Osteocyte (in vitro differentiated cells): ENCODE measurements at places on chromosomes 4 and X.

GRCh38 chr4:38591617-38592337 lies 72.2 kb upstream of the KLF3 start:
- no peak for DNase-seq
- peaks cover 6% of the 10 kb centered on the region for H3K27me3 ChIP-seq
- no peak overlapping the region for H3K27ac ChIP-seq
- peaks cover 5% of the 10 kb centered on the region for H3K4me1 ChIP-seq

- H3K27ac ChIP-seq, result peak overlapping the region; percentile 89
- H3K4me3 ChIP-seq, result no peak overlapping the region
- no peak for DNase-seq
- H3K36me3 ChIP-seq, result no peaks in the 10 kb centered on the region
- H3K27me3 ChIP-seq, result no peaks in the 10 kb centered on the region
Measured at GRCh38 chrX:119763836-119764387, 5.5 kb downstream of the SOWAHD start.

DNA sequence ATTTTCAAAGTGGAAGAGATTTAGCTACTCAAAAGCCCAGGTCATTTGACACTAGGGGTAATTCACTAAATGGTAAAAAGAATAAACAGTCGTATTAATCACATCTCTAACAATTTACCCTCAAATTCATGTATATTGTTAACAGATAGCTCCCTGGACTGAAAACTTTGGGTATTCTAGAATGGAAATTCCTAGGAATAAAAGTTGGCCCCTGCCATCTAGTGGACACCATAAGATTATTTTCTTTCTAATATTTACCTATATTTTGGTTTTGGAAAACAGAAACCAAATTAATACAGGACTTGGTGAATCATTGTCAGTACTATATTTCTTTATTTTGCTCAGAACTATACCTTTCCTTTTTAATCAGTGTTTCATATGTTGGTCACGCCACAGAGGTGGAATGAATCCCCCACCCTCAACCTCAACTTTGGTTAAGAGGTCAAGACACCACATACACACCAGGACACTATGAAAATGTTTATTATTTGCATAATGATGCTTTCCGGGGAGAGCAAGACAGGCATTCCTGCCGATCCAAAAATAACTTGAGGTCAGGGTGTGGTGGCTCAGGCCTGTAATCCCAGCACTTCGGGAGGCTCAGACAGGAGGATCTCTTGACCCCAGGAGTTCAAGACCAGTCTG lies 96.2 kb upstream of the APOOL start:
- H3K36me3 ChIP-seq, result no peaks in the 10 kb centered on the region
- no peaks in the 10 kb centered on the region for H3K4me1 ChIP-seq
- H3K27me3 ChIP-seq, result peaks cover 2% of the 10 kb centered on the region
- no peak overlapping the region for H3K4me3 ChIP-seq
- DNase-seq, result no peak
- H3K27ac ChIP-seq, result no peak overlapping the region

- no peaks in the 10 kb centered on the region for H3K4me1 ChIP-seq
- no peak overlapping the region for H3K27ac ChIP-seq
- peaks cover 16% of the 10 kb centered on the region for H3K27me3 ChIP-seq
- no peak for DNase-seq
- H3K4me3 ChIP-seq, result no peak overlapping the region
- no peaks in the 10 kb centered on the region for H3K36me3 ChIP-seq
Measured at GRCh38 chr4:145566768-145567167, 52.4 kb upstream of the MMAA start.

GRCh38 chr4:138898282-138898681 lies 117.3 kb upstream of the NOCT start:
- no peak for DNase-seq
- H3K4me1 ChIP-seq, result peaks cover 5% of the 10 kb centered on the region
- H3K4me3 ChIP-seq, result no peak overlapping the region
- no peaks in the 10 kb centered on the region for H3K27me3 ChIP-seq
- H3K36me3 ChIP-seq, result no peaks in the 10 kb centered on the region

DNA sequence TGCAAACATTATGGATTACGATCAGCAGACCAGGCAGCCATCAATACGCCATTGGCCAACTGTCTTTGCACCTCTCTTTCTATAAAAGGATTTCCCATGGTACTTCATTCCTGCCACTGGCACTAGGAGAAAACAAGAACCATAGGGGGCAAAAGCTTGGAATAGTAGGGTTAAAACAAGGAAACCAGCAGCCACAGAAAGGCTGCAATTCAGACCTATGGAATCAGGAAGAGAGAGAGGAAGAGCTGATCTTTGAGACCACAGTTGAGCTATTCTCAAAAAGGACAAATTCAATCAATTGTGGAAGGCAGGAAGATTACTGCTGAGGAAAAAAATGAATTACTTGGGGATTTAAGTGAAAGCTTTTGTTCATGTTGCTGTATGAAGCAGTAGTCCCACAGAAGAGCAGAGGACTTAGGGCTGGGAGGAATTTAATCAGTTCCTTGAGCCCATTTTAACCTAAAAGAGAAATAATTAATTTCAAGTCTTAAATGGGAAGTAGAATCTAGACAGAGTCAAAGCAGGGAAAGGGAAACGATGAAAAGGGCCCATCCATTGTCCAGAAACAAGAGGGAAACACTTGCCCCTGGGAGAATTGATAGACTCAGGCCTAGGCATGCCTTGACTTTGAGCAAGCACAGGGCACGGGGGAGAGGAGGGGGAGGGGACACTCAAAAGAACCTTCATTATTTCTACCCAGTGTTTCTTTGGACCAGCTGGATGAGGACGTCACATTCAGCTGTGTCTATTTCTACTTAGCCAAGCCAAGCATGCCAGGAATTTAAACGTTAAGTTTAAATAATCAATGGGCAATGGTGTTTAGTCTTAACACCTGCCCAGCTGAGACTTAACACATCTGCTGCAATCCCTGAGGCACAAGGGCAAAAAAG lies 50.7 kb downstream of the SCD5 start:
- H3K27me3 ChIP-seq, result no peaks in the 10 kb centered on the region
- DNase-seq, result no peak
- peak overlapping the region; percentile 41 for H3K27ac ChIP-seq
- peaks cover 66% of the 10 kb centered on the region for H3K4me1 ChIP-seq
- H3K4me3 ChIP-seq, result peak overlapping the region; percentile 5

- DNase-seq, result peak; percentile 84
- peaks cover 25% of the 10 kb centered on the region for H3K4me1 ChIP-seq
Measured at GRCh38 chr4:1249731-1250526, 999 bp upstream of the CTBP1 start.

GRCh38 chr4:120218981-120219380 lies 152.3 kb upstream of the MAD2L1 start:
- no peak for DNase-seq
- no peak overlapping the region for H3K4me3 ChIP-seq
- H3K36me3 ChIP-seq, result no peaks in the 10 kb centered on the region
- peaks cover 5% of the 10 kb centered on the region for H3K27me3 ChIP-seq

- DNase-seq, result no peak
- H3K4me3 ChIP-seq, result no peak overlapping the region
- H3K27ac ChIP-seq, result no peak overlapping the region
Measured at GRCh38 chrX:20973038-20973437, 401.2 kb upstream of the CNKSR2 start.

- peak overlapping the region; percentile 77 for H3K4me3 ChIP-seq
- H3K27me3 ChIP-seq, result no peaks in the 10 kb centered on the region
- peak overlapping the region; percentile 98 for H3K27ac ChIP-seq
Measured at GRCh38 chrX:107675823-107676555, 47.7 kb downstream of the PRPS1 start.

DNA sequence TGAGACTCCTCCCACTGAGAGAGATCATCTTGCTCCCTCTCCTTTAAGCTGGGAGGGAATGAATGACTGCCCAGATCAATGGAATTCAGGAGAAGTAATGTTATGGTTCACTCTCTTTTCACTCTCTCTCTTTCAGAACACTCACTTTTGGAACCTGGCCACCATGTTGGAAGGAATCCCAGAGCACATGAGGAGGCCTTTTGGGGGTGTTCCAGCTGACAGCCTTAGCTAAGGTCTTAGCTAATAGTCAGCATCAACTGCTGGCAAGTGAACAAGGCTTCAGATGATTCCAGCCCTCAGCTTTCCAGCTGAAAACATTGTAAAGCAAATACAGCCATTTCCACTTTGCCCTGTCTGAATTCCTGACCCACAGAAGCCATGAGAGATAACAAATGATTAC lies 124.0 kb upstream of the CLNK start:
- H3K4me1 ChIP-seq, result peaks cover 2% of the 10 kb centered on the region
- peaks cover 3% of the 10 kb centered on the region for H3K27me3 ChIP-seq
- no peak overlapping the region for H3K27ac ChIP-seq
- no peak for DNase-seq
- no peak overlapping the region for H3K4me3 ChIP-seq
- H3K36me3 ChIP-seq, result no peaks in the 10 kb centered on the region

DNA sequence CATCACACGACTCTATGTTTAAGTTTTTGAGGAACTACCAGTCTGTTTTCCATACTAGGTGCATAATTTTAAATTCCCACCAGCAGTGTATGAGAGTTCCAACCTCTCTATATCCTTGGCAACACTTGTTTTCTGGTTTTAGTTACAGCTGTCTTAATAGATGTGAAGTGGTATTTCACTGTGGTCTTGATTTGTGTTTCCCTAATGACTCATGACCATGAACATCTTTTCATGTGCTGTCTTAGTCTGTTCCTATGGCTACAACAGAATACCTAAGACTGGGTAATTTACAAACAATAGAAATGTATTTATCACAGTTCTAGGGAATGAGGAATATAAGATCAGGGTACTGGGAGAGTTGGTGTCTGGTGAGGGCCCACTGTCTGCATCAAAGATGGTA lies 51.5 kb upstream of the GPR78 start:
- no peaks in the 10 kb centered on the region for H3K36me3 ChIP-seq
- H3K27me3 ChIP-seq, result no peaks in the 10 kb centered on the region
- H3K27ac ChIP-seq, result peak overlapping the region; percentile 42
- peaks cover 27% of the 10 kb centered on the region for H3K4me1 ChIP-seq
- H3K4me3 ChIP-seq, result no peak overlapping the region

GRCh38 chrX:3788494-3789233 lies 75.2 kb upstream of the PRKX start:
- peaks cover 66% of the 10 kb centered on the region for H3K27me3 ChIP-seq
- no peaks in the 10 kb centered on the region for H3K36me3 ChIP-seq
- DNase-seq, result no peak
- peaks cover 7% of the 10 kb centered on the region for H3K4me1 ChIP-seq
- H3K27ac ChIP-seq, result no peak overlapping the region
- H3K4me3 ChIP-seq, result no peak overlapping the region

DNA sequence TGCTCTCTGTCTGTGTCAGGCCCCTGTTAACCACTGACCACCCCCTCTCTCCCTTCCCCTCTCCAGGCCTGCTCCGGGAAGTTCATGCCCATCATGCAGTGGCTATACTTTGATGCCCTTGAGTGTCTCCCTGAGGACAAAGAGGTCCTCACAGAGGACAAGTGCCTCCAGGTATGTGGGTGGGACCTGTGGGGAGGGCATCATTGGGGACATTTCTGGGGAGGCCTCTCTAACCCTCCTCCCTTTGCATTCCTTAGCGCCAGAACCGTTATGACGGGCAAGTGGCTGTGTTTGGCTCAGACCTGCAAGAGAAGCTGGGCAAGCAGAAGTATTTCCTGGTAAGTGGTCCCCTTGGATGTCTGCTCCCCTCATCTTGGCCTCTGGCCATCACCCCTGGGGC lies 9.2 kb downstream of the UBA1 start:
- no peaks in the 10 kb centered on the region for H3K27me3 ChIP-seq
- DNase-seq, result no peak
- no peak overlapping the region for H3K27ac ChIP-seq
- no peak overlapping the region for H3K4me3 ChIP-seq
- H3K4me1 ChIP-seq, result peaks cover 17% of the 10 kb centered on the region

DNA sequence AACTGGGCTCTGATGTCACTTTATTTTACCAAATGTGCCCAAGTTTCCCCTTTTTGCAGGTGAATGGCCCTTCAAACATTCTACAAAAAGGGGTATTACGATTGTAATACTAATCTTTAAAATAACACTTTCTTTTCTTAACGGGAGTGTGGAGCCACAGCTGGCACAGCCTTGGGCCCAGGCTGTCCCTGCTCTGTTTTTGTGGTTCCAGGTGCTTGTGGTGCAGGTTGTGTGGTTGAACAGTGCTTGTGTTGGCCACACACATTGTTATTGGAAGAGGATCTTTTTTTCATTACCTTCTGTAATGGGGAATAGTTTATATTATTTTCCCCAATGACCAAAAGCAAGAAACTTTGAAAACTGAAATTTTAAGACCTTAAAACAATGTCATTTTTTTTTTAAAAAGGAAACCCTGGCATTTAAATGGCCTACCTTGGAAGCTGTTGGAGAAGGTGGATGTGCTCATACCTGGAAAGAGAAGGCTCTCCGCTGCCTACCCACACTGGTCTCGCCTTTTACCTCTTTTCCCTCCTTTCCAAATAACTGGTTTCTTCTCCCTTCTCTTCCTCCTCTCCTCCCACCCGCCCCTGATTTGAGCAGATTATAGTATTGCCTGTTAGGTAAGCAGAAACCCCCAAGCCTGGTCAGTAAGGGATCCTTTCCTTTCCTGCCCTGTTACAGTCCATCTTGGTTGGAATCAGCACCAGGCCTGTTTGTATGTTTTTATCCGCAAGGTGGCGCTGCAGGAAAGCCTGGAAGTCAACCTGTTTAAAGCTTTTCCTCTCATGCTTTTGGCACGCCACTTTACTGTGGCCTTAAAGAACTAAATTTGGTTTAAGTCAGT lies 28.6 kb downstream of the HADH start:
- no peaks in the 10 kb centered on the region for H3K27me3 ChIP-seq
- no peak overlapping the region for H3K4me3 ChIP-seq
- no peak overlapping the region for H3K27ac ChIP-seq
- H3K36me3 ChIP-seq, result peaks cover 20% of the 10 kb centered on the region
- no peaks in the 10 kb centered on the region for H3K4me1 ChIP-seq

DNA sequence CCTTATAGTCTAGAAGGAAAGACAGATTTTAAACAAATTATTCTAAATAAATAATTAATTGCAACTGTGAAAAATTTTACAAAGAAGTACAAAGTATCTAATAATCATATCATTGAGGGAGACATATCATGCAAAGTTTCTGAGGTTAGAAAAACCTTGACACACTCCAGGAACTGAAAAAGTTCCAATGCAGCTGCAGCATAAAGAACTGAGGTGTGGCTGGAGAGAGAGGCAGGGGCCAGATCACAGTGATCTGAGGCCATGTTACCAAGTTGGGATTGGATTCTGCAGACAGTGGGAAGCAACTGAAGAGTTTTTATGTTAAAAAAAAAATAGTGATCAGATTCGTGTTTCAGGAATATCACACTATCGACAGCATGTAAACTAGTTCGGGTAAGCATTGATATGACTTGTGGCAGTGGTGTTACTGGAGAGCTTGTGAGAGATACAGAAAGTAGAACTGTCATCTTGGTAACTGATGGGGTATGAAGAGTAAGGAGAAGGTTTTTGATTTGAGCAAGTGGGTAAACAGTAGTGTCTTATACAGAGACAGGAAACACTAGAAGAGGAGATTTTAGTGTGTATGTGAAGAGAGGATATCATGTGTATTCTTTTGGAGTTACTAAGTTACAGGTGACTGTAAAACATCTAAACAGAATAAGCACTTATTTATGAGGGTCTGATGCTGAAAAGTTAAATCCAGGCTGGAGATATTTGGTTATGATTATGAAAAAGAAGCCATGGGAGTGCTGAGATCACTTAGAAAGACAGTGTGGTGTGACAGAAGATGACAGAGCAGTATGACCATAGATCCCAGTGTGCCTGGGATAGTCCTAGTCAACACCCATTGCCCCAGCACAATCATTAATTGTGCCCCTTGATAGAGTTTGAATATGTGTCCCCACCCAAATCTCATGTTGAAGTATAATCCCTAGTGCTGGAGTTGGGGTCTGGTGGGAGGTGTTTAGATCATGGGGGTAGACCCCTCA lies 15.6 kb upstream of the SPRY1 start:
- H3K27ac ChIP-seq, result no peak overlapping the region
- DNase-seq, result no peak
- H3K4me3 ChIP-seq, result no peak overlapping the region
- no peaks in the 10 kb centered on the region for H3K27me3 ChIP-seq
- peaks cover 2% of the 10 kb centered on the region for H3K36me3 ChIP-seq

- no peak overlapping the region for H3K4me3 ChIP-seq
- H3K36me3 ChIP-seq, result no peaks in the 10 kb centered on the region
- no peak for DNase-seq
- no peaks in the 10 kb centered on the region for H3K27me3 ChIP-seq
Measured at GRCh38 chr4:113397114-113397701, 347.8 kb downstream of the ANK2 start.
